GM13977 (cell line): ENCODE measurements at places on chromosomes 3 and 15.

GRCh38 chr3:164912916-164913315 lies 165.4 kb downstream of the SI start:
- no peak for DNase-seq

DNA sequence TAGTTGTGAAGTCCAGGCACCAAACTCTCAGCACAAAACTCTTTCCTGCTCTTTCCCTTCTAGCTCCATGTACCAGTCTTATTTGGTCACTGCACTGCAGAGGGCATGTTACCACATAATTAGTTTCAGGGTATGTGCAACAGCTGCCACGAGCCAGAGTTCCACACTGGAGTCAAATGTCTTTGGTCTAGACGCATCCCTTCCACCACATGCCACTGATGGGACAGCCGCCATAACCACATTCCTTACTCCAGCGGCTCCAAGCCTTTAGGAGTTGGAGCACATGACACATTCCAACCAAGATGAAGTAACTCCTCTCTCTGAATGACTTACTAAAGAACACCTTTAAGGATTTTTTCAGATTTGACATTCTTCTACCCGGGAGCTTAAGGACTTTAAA lies 153.4 kb downstream of the ERC2 start:
- no peak for DNase-seq

GRCh38 chr3:101811875-101812274 lies 32.9 kb downstream of the NXPE3 start:
- no peak for DNase-seq

DNA sequence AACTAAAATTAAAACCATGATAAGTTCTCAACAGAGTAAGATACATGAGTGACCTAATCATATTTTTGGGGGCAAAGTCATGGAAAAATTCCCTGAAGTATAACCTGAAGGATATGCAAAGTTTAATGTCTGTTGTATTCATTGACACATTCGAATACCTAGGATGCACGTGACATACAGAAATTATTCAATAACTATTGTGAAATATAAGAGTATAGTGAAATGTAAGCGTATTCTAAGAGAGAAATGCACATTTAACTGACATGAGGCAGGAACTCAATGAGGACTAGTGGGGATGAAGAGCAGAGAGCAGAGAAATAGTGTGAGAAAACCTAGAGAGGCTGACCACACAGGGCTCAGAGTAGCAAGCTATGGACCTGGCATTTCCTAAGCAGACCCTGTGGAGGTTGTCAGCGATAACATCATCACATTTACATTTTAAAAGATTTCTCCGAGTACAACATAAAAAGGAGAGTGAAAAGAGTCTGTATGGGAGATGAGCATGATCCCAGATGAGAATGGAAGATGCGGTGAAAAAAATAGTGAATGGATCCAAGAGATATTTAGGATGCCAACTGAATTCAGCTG lies 588.8 kb downstream of the MAGI1 start:
- no peak for DNase-seq

GRCh38 chr3:141926929-141927328 lies 50.5 kb downstream of the ATP1B3 start:
- DNase-seq = no peak
